ENCODE measurements at places on chromosomes 3 and 15.
A peak's percentile ranks its signal among the peaks of the same experiment; 100 is the strongest.

- DNase-seq: peak; percentile 57
Measured at GRCh38 chr3:132343018-132343612, 25.9 kb downstream of the ACP3 start.

DNA sequence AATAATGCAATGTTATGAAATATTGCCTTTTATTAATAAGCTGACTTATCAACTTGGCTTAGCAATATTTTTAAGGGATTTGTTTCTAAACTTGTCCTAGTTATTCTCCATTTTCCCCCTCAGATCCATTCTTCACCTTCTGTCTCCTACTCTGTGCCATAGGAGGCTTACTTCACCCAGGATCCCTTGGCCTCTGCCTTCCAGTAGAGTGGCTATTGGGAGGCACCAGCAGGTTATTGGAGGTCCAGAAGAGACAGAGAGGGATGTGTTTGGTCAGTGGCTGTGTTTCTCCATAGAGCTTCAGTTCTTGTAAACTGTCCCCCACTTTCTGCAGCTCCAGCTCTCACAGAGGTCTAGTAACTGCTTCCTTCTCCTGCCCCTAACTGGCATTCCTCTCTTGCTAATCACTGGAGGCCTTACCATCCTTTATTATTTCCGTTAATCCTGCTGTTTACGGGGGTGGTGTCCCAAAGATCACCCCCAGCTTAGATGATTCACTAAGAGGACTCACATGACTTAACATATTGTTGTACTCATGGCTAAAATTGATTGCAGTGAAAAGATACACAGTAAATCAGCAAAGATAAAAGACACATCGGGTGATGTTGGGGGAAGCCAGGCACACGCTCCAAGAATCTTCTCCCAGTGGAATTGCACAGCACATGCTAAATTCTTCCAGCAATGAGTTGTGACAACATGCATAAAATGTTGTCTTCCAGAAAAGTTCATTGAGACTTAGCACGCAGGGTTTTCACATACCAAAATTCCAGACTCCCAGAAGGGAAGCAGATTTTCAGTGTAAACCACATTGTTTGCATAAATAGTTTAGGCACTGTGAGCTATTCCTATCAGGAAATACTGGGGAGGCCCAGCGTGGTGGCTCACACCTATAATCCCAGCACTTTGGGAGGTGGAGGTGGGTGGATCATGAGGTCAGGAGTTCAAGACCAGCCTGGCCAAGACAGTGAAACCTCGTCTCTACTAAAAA, 67.5 kb downstream of the RPL22L1 start:
- DNase-seq: peak; percentile 33

GRCh38 chr3:152319831-152320617, 51.3 kb downstream of the MBNL1 start:
- DNase-seq: no peak

GRCh38 chr3:70890020-70890394, 577.6 kb upstream of the MDFIC2 start:
- DNase-seq: no peak

- no peak for DNase-seq
Measured at GRCh38 chr3:111534701-111535100, 7.3 kb upstream of the CD96 start.

DNA sequence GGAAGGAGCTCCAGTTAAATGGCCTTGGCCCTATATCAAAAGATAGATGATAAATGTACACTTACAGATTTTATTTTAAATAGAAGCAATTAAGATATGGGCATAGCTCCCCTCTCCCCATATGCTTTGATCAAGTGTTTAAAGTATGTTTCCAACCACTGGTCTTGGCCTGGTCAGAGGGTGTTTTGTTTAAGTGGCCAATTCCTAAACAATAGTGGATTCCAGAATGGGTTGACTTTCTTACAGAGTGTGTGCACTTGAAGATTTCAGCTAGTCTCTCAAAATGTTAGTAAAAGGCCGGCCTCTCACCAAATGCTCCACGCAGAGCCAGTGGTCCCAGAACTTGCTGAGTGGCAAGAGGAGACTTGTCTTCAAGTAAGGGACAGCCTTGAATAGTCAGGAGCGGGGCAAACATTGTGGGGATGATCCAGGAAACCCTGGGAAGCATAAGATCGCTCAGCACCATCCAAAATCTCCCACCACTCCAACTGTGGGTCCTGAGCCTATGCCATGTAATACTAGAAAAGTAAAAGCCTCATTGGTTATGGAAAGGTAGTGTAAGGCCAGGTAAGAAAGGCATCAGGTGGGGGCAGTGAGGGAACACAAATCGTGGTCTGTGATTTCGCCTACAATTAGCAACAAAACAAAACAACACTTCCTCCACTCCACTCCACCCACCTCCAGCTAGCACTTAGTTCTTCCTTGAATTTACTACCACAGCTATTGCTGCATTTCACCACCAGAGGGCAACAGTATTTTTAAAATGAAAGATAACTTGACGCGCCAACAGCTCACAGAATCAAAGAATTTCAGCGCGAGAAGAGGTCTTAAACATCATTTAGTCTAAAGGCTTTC, 4.8 kb downstream of the RARRES1 start:
- peak; percentile 78 for DNase-seq

DNA sequence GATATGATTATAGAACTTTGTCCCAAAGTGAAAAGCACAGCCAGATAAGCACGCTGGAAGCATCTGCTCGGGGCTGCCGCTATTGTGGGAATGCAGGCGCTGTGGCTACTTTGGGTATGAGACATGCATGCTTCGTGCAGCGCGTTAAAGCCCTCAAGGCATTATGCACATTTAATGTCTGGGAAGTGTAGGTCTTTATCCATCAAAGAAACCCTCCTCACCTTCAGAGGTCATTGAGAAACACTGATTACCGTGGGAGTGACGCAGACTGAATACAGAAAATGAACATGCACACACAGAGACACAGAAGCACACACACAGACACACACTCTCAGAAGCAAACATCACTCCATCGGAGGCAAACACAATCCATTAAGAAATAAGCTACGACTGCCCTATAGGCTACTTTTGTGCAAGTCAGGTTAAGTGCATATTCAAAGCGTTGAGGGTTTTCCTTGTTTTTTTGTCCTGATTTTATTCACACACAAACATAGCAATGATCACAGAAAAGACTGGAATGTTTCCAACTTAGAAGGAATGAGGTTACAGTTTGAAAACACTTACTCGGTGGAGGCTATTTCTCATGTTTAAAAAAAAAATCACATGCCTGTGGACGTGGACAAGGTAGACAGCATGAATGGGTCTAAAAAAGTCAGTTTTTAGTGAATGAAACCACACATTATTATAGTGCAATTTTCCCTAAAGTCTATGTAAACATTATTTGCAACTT, 68.5 kb downstream of the PLCH1 start:
- no peak for DNase-seq

DNA sequence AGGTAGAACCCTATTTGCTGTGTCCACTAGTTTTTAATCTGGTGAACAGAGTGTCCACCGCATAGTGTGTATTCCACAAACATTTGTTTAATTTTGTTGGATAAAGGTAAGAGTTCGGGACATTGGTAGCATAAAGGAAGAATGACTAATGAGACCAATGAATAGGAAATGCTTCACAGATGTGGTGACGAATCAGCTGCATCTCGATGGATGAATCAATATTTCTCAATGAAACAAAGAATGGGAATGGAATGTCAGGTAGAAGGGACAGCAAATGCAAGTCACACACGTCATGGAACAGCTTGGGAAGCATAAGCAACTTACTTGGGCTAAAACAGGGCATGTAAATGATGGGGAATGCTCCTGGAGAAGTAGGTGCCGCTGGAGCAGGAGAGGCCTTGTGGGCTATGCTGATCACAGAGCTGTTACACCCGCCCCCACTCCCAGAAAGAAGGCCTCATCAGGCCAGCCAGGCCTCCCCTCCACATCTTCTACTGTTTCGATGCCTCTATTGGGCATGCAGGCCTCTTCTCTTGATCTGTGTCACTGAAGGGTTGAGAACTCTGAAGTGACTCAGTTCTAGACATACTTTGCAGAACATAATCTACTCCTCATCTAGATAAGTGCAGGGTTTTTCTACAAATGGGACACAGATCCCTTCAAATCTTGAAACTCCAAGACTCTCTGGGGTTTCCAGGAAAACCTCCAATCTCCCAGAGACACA, 120.0 kb upstream of the GADL1 start:
- DNase-seq: no peak

GRCh38 chr3:161108840-161109239, 3.7 kb upstream of the B3GALNT1 start:
- peak; percentile 16 for DNase-seq

GRCh38 chr15:66789029-66790025, 87.3 kb downstream of the SMAD6 start:
- no peak for DNase-seq

- DNase-seq: no peak
Measured at GRCh38 chr15:98150536-98150935, 190.0 kb downstream of the ARRDC4 start.

GRCh38 chr3:102060814-102061213, 211.5 kb downstream of the NFKBIZ start:
- no peak for DNase-seq

GRCh38 chr3:81823882-81824395, 62.5 kb upstream of the GBE1 start:
- no peak for DNase-seq

DNA sequence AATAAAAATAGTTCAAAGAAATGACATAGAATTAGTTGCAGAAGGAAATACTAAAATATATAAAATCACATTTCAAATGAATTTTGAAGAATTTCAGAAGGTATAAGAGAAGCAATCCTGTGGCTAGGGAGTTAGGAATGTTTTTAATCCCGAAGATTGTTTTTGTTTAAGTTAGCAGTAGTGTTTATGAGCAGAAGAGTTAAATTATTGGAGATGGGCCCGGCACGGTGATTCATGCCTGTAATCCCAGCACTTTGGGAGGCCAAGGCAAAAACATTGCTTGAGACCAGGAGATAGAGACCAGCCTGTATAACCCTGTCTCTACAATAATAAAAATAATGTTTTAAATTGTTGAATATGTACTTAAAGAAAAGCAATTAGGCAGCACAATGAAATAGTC, 432.5 kb downstream of the MFSD1 start:
- peak; percentile 28 for DNase-seq

DNA sequence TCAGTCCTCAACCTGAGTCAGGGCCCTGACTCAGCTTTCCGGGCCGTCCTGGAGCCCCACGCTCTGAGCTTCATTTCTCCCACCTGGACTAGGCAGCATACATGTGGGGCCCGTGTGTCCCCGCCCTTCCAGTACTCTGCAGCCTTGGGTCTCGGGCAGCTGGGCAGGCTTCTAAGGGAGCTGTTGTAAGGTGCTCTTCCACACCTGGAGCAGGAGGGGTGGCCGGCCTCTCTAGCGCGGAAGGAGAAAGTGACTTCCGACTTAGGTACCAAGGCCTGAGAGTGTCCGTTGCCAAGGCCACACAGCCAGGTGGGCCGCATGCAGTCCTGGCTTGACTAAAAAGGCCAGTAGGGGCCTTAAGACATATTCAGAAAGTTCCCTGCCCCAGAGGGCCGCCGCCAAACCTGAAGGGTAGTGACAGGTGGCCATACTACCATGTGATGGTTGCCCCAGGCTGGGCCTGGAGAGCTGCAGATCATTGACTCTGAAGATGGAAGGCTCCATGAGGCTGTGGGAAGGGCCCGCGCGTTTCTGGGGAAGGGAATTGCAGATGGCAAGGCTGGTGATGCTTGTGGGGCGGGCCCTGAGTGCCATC, 9.4 kb upstream of the SEMA3B start:
- DNase-seq: no peak

DNA sequence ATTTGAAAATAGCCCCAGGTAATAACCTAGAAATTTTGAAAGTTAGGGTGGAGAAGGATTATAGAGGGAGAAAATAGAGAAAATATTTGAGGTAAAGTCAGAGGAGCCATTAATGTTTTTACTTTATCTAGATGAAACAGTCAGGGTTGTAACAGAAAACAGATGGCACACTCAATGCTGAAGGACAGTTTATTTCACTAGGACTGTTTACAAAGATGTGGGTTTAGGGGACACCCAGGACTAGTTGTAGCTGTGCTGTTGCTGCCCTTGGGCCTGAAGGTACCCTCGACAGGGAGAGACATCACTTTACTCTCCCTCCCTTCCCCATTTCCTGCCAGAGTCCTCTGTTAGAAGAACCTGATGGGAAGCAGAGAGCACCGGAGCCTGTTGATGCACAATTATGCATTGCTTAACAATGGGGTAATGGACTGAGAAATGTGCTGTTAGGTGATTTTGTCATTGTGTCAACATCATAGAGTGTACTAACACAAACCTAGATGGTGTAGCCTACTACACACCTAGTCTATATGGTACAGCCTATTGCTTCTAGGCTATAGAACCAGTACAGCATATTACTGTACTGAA, 103.8 kb downstream of the GALK2 start:
- no peak for DNase-seq

GRCh38 chr3:141191097-141191749, 40.4 kb upstream of the PXYLP1 start:
- DNase-seq: no peak

DNA sequence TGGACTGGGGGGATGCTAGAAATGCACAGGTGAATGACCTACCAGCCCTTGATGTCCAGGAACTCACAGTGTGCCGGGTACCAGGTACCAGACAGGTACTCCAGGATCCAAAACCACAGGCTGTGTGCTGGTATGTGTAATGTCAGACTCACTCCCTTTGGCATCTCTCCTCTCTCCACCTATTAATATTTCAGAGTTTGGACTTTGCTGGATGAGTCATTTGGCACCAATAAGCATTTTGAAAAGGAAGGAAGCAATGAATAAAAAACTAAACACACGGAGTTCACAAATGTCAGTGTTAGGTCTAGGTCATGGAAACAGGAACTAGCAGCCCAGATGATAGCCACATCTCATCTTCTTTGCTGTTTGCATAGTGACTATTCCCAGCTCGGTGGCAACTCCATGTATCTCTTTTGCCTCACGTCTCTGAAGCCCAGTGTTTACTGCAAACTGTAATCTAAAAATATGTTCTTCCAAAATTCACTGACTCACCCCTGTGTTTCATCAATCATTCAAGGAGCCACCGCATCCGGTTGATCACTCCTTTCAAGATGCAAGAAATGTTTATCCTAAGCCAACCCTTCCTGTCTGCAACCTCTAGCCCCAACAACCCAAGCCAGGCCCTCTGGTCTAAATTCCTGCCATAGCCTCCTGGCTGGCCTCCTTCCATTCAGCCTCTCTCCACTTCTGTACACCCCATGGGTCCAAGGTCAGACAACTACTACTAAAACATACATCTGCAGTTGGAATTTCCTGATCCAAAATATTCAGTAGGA, 8.4 kb downstream of the ITGB5 start:
- peak; percentile 89 for DNase-seq

DNA sequence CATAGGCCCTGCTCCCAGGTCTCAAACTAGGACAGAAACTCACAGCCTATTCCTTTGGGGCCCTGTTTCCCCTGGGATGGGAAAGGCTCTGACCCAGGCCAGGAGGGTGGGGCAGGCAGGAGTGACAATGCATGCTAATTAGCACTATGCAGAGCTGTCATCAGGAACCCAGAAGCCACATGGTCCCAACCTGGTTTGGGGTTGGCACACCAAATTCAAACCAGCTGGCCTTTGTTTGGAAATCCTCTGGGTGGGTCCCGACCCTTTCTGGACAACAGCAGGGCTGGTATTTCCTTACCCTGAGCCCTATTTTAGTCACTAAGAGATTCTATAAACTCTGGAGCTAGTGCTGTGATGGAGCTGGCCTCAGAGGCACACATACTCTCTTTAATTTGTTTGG, 166.2 kb downstream of the LRTM1 start:
- DNase-seq: no peak

Data from LoVo (cell line).